Cortex of kidney (tissue), 1 donor: ENCODE measurements at places on chromosomes 5 and 9.

GRCh38 chr5:123039673-123040072 lies 3.1 kb upstream of the PPIC start:
- no peak for DNase-seq

- no peak for DNase-seq
Measured at GRCh38 chr9:20303066-20303465, 319.2 kb downstream of the MLLT3 start.

- no peak for DNase-seq
Measured at GRCh38 chr9:27179245-27179865, 70.3 kb downstream of the TEK start.

DNA sequence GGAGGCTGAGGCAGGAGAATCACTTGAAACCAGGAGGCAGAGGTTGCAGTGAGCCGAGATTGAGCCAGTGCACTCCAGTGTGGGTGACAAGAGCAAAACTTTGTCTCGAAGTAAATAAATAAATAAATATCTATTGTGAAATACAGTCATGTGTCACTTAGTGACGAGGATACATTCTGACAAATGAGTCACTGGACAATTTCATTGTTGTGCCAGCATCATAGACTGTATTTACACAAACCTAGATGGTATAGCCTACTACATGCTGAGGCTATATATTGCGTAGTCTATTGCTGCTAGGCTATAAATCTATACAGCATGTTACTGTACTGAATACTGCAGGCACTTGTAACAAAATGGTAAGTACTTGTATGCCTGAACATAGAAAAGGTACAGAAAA lies 61.1 kb upstream of the CCL21 start:
- DNase-seq, result no peak

DNA sequence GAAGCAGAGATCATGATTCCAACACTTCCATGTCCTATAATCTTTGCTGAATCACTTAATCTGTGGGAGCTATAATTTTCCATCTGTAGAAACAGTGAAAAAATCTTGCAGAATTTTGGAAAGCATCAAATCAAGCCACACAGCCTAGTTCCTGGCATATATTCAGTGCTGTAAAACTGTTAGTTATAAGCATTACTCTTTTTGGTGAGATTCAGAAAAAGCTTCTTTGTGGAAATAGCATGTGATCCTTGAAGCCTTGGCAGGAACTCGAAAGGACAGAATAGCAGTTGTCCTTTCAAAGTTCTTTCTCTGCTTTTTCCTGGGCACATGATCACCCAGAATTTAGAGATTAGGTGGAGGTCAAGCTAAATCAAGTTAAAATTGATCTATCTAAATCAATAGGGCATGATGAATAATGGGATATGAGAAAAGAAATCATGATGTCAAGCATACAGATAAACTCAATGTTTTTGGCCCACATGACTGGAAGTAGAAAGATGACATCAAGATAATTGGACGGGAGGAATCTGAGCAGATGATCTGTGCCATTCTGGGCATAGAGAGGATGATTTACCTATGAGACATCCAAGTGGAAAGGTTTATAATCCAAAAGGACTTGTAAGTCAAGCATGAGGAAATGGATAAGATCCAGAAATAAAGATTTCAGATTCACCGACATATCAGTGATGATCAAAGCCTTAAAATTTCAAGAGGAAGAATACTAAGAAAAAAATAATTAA lies 73.1 kb downstream of the TMEM232 start:
- DNase-seq, result no peak

DNA sequence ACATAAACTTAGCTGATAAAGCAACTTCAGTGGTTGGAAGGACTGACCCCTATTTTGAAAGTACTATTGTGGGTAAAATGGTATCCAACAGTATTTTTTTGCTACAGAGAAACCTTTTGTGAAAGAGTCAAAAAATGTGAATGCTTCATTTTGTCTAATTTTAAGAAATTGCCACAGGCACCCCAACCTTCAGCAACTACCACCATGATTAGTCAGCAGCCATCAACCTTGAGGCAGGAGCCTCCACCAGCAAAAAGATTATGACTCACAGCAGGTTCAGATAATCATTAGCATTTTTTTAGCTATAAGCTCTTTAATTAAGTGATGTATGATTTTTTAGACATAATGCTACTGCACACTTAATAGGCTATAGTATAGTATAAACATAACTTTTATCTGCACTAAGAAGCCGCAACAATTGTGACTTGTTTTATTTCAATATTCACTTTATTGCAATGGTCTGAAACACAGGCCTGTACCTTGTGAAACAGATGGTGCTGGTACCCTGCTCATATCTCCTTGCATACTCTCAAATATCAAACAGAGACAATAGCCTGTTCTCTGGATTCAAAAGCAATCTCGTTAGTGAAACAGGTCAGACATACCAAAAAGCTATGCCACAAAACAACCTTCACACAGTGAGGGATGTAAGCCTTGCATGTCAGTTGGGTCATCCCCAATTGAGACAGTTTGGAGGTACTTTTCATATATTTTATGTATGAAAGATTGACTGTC lies 261.2 kb upstream of the FAM174A start:
- no peak for DNase-seq

- DNase-seq, result no peak
Measured at GRCh38 chr9:117796681-117797080, 92.5 kb downstream of the TLR4 start.

- DNase-seq, result no peak
Measured at GRCh38 chr5:175872287-175873087, 1.1 kb downstream of the CPLX2 start.
